ENCODE measurements at places on chromosomes 6 and 20.

DNA sequence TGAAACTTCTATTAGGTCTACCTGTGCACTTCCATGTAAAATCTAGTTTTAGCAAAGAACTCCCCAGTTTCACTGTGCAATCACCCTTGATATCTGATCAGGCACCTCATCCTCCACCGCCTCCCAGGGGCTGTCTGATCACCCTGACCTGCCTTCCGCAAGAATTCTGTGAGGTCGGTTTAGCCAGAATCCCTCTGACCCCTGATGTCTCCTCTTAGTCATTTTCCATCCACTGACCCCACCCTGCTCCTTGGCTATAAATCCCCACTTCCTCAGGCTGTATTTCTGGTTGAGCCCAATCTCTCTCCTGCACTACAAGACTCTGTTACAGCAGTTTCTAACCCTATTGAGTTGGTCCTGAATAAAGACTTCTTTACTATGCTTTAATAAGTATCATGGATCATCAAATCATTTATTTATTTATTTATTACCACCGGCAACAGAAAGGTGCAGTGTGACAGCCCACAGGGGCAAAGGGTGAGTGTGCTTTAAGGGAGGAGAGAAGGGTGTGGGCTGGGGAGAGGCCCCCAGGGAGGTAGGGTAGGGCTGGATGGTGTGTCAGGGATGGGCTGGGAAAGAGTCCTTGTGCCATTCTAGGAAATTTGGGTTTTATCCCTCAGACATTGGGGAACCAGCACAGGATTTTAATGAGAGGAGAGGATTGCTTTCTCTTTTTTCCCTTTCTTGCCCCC lies 11.2 kb upstream of the SERPINB6 start:
- no peak for DNase-seq

GRCh38 chr6:150392452-150393220 lies 23.8 kb downstream of the IYD start:
- no peak for DNase-seq

GRCh38 chr6:166258854-166259276 lies 49.3 kb downstream of the PRR18 start:
- no peak for DNase-seq

DNA sequence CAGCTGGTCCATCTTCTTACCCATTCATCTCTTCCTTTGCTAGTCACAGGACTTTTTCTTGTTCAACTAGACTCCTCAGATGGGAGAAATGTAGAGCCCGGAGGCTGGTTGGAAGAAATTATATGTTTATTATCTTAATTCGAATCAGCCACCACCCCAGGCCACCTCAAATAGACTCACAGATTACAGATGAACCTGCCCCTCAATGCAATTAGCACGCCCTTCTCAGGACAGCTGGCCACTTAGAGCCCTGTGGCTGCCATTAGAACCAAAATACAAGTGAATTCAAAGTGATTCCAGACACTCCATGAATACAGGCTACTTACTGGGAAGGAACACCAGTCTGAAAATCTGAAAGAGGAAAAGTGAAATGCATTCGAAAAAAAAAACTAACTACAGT lies 176.4 kb downstream of the MAFB start:
- DNase-seq: no peak

GRCh38 chr6:70059039-70059719 lies 192.8 kb downstream of the COL19A1 start:
- no peak for DNase-seq

DNA sequence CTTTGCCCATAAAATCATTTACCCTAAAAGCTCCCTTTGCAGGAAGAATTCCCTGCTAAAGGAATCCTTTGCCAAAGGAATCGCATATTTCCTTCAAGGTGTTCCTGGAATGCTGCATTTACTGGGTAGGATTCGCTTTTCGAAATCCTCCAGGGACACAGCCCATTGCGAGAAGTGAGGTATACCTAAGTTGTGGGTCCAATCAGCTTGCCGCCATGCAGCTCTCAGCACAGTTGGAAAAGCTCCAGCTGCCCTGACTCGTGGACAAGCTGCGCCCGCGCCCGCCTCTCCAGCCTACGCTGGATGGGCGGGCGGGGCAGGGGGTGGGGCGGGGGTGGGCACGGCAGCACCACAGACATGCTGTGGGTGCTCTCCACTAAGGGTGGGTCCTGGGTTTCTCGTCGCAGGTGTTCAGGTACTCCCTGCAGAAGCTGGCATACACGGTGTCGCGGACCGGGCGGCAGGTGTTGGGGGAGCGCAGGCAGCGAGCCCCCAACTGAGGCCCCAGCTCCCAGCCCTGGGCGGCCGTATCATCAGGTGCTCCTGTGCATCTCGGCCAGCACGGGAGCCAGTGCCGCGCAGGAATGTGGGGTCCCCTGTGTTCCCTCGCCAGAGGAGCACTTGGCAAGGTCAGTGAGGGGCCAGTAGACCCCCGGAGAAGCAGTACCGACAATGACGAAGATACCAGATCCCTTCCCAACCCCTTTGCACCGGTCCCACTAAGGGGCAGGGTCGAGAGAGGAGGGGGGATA lies 1.4 kb downstream of the NNAT start:
- DNase-seq: no peak

- DNase-seq: no peak
These were observed 1.1 kb downstream of the SRMS start for GRCh38 chr20:63546256-63546955.

GRCh38 chr20:59124296-59125029 lies 39.2 kb upstream of the ZNF831 start:
- no peak for DNase-seq

GRCh38 chr6:121430514-121431460 lies 4.7 kb upstream of the GJA1 start:
- DNase-seq: no peak

DNA sequence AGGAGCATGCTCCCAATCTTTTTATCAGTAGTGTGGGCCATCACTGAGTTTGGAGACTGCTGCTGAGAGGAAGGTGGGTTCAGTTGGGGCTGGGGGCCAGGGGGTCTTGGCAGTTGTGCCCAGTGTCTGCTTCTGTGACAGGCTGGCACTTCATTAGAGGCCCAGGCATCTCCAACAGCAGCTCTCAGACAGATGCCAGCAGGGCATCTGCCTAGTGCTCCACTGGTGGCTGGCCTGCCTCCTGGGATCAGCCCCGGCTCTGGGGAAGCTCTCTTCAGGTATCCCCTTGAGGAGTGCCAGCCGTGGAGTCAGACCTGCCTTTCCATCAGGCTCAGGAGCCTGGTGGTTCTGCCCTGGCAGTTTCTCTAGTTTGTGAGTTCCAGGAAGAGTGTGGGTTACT lies 77.3 kb downstream of the DTD1 start:
- no peak for DNase-seq

GRCh38 chr20:23397961-23398360 lies 23.3 kb downstream of the NAPB start:
- no peak for DNase-seq

- peak; percentile 35 for DNase-seq
These were observed 120.8 kb downstream of the MAP7 start for GRCh38 chr6:136429264-136430065.

DNA sequence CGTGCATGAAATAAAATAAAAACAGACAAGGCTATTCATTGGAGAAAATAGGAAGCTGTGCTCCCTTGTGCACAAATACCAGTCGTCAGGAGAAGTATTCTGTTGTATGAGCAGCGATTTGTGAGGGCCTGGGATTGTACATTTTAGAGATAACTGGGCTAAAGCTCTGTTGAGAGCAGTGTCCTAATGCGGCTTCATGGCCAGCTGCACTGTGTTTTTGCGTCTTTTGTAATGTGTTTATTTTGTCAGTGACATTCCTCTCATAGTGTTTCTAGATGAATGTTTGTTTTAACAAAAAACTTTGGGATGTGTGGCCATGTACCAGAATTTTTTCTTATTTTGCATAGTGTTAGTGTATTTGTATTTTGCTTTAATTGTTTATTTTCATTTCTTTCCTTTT lies 14.8 kb downstream of the ERMARD start:
- DNase-seq: no peak

DNA sequence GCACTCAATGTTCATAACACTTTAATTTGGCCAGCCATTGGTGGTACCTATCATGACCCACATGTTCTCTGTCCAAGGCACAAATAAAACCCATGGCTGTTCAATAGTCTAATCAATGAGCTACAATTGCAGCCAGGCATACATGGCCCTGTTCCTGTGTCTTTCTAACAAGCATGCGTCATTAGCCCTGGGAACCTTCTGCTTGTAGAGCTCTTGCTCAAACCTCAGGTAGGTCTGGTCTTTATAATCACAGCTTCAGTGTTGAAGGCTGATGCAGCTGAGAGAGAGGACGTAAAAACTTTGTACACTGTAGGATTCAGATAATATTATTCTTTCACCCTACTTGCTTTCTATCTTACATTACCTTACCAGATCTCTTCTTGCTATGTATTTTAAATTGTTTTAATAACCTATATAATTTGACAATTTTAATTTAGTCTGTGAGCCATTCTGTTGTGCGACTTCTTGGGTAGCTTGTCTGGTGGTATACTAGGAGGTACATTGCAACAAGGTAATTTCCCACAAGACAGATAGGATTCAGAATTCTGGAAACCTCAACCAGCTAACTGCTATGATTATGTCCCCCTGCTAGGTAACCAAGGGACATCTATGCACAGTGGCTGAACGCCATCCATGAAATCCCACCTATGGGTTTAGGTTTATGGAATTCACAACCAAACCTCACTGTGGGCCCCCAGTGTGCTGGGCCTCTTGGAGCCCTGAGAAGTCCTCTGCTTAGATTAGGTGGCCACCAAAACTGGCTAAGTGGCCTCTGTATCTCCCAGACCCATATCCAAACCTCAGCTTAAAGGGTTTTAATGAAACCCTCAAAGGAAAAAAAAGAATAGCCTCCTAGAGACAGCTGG lies 55.4 kb upstream of the RIPOR2 start:
- DNase-seq: no peak

- peak; percentile 53 for DNase-seq
These were observed 7.0 kb downstream of the DYNLRB1 start for GRCh38 chr20:34522969-34523871.

DNA sequence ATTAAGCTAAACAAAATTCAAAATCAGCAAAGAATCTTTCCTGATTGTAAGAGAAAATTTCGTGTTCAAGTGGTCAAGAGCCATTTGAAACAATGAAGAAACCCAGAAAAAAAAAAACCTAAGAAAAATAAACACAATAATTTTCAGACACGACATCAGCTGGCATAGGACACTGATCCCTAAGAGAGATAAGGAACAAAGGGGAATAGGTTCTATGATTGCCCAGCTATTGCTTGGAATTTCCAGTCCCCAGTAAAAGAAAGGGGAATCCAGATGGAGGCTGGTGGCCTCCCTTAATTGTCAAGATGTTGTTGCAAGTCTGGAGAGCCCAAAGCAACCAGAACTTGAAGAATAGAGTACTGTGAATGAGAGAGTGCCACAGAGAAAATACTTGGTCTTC lies 48.5 kb downstream of the COL12A1 start:
- DNase-seq: no peak

- DNase-seq: no peak
These were observed 3.6 kb downstream of the MYCT1 start for GRCh38 chr6:152701081-152701862.

- no peak for DNase-seq
These were observed 13.9 kb upstream of the CD93 start for GRCh38 chr20:23099791-23100719.

GRCh38 chr6:157981395-157982101 lies at the start of gene SYNJ2:
Gene SYNJ2 (plus strand): TSS chr6:157981863. CDS start chr6:157981962, 99 bp downstream.
- peak; percentile 89 for DNase-seq

DNA sequence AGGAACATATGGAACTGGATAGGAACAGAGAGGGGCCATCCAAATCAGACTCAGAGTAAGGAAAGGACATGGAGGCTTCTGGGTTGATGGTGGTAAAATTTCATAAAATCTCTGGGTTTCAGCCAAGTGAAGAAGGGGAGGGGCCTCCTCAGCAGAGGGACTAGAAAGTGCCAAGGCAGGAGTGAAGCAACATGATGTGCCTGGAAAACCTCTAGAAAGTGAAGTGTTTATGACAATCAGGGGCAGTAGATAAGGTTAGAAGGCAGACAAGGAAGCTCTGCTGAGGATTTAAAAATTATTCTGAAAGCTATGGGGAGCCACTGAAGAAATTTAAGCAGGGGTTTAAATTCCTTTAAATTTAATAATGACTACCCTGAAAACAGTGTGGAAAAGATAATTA lies 126.0 kb upstream of the TENT5A start:
- DNase-seq: no peak

GRCh38 chr6:148500402-148500801 lies 157.8 kb downstream of the SASH1 start:
- DNase-seq: no peak

DNA sequence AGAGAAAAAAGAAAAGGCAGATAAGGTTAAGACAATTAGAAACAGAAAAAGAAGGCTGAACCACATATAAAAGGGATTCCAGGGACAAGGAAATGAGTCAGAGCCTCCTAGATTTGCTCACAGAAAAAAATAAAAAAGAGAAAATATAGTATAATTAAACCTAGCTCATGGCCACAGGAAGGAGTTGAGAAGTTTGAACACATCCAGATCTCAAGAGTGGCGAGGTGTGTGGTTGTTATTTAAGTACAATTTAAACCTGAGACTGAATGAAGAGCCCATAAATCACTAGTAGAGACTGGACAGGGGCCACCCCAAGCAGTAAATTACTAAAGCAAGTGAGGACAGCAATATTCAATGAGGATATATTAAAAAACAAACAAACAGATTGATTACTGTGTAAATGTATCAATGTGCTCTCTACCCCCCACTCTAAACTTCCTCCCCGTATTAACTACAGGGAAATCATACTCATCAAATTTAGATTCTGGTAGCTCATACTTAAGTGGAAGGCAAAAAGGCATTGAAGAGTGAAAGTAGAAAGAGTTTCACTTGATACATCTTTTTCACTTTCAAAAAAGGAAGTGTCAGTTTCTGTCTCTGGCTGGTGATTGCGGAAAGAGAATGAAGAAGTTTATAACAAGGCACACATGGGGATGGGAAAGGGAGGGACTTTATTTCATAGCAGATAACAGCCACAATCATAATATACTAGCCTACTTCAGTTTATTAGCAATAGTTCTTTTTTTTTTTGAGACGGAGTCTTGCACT lies 49.3 kb upstream of the SCAF8 start:
- no peak for DNase-seq

GRCh38 chr6:27205375-27206278 lies 41.9 kb upstream of the PRSS16 start:
- DNase-seq: no peak

DNA sequence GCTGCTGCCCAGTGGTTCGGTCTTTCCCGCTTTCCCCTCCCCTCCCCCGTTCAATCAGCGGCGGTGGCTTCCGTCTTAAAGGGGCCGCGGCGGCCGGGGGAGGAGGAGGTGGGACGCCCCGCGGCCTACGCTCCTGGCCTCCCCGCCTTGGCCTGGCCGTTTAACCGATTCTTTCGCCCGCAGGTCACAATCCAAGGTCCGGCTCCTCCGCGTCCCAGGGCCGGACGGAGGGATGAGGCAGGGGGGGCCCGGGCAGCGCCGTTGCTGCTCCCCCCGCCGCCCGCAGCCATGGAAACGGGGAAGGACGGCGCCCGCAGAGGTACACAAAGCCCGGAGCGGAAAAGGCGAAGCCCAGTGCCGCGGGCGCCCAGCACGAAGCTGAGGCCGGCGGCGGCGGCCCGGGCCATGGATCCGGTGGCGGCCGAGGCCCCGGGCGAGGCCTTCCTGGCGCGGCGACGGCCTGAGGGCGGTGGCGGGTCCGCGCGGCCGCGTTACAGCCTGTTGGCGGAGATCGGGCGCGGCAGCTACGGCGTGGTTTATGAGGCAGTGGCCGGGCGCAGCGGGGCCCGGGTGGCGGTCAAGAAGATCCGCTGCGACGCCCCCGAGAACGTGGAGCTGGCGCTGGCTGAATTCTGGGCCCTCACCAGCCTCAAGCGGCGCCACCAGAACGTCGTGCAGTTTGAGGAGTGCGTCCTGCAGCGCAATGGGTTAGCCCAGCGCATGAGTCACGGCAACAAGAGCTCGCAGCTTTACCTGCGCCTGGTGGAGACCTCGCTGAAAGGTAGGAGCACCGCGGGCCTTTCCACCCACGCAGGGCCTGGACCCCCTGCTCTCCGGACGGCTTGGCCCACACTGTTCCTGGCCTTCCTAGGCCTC lies 1.2 kb downstream of the STK35 start:
- DNase-seq: peak; percentile 92

Data from NCI-H526 (cell line).